ENCODE measurements at places on chromosomes 11 and 22.

DNA sequence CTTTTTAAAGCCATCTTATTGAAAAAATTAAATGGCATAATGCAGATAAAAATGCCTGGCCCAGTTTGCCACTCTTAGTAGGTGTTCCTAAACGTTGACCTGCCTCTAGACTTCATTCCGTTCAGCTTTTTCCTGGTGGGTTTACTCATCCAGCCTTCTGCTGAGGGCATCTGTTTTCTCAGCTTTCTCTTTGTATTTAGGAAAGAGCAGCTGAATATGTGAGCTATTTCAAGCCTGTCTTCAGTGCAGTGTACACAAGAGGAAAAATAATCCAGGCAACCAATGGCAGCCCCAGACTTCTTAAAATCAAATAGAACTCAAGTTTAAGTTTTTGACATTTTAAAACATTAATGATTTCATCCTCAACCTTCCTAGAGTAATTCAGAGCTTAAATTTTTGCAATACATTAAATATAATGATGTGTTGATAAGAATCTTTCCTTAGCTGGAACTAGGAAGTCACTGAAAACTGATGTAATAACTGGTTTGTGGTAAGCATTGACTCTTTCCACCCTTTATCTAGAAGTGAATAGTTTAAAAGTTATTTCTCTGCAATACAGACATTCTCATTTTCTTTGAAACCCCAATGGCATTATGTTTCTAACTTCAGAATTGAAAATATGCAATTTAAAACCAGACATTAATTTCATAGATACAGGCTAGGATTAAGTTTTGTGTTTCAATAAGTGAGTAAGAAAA, 165.4 kb downstream of the AASDHPPT start:
- no peak for DNase-seq

DNA sequence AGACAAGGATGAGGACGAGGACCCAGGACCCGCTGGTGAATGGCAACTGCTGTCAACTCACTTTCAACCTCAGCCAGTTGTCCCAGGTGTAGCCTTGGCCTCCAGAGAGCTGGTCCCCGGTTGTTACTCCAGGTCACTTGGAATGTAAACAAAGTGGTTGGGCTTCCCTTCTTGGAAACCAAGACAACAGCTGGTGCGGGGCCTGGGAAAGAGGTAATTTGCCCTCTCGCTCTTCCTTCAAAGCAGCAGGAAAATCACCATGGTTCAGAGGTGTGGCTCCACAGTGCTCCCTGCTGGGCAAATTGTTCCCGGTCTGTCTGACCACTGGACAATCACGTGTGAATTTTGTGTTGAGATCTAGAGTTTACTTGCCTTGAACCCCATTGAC, 15.0 kb downstream of the SLC1A2 start:
- DNase-seq: no peak

DNA sequence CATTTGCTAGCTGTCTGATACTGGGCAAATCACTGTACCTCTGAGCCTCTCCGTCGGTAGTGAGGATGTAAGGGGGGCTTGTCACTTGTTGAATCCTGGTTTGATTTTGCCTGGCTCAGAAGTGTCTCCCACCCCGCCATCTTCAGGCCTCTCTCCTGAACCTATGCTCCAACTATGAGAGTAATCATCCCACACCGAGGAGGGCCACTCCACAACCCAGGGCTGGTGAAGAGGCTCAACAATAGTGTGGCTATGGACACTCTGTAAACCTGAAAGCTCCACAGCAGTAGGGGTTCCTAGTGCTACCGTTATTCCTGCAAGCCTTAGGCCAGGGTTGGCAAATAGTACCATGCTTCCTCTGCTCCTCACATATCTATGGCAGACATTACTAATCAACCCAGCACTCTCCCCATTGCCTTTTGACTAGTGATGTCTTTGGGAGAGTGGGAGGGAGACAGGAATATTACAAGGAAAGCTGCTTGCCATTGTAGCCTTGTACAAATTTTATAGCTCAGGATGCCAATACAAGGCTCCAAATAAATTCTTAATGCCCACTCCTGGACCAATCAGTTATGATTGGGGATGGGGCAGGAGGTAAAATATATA, 134.0 kb upstream of the TEAD1 start:
- DNase-seq: no peak

GRCh38 chr11:17745023-17745772, 10.6 kb downstream of the KCNC1 start:
- no peak for DNase-seq

DNA sequence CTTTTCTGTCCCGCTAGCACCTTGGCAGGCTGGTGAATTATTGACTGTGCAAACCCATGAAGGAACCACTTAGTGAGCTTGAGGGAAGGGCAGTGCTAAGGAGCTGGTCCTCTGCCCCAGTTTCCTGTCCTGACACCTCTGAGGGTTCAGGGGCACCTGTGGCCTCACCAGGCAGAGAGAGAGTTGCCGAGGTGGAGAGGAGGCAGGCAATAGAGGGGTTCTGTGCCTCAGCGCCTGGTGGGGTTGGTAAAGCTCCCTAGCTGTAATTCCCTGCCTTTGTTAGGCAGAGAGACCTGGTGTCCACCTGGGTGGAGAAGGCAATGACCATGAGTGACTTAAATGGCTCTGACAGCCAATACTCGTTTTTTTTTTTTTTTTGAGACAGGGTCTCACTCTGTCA, 36.3 kb downstream of the YWHAH start:
- DNase-seq: no peak

DNA sequence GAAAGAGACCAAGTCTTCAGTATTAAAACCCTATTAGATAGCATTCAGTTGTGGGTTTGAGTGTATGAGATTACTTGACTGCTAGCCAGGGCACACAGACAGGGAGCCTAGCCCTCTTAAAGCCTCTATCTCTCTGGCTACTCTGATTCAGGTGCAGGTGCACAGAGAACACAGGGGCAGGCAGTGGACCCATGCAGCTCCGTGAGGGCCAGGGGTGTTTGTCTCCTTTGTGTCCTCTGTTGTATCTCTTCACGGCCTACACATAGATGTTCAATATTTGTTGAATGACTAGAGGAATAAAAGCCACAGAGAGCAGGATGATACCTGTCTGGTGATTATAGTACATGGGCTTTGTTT, 21.5 kb upstream of the AIFM3 start:
- DNase-seq: no peak
